ENCODE measurements at places on chromosomes 3 and 15.

GRCh38 chr15:72271221-72271620 is 1.1 kb downstream of the PARP6 start:
- DNase-seq = no peak

- DNase-seq = no peak
Observed at GRCh38 chr15:65175511-65175910, 9.6 kb downstream of the CLPX start.

DNA sequence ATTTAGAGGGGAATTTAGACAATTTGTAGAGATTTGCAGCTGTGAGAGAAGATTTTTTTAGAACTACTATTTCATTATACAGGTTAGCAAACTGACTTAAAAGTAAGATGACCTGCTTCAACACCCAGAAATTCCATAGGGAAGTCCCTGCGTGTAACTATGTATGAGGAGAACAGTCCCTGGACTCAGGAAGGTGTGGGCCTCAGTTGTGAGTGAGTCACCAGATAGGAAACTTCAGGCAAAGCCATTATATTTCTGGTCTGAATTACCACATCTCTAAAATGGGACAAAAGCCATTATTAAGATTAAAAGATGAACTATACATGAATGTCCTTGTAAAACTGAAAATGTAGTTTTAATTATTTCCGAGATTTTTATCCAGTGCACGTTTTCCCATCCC is 488.3 kb upstream of the GOLIM4 start:
- no peak for DNase-seq

DNA sequence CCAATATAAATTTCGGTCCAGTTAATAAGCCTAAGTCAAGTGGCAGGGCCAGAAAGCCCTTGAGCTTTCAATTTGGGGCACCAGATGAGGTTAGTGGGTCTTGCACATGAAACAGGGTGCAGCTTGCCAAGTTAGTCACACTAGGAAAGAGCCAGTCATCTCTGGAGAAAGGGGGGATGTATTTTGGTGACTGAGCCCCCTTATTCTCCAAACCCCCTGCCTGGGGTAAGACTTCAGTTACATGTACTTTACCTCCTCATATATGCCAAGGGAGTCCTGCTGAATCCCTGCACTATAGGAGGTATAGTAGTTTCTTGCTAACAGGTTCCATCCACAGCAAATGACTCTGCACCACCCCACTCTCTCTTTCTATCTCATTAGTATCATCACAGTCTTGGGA is 62.7 kb downstream of the TIGIT start:
- no peak for DNase-seq

DNA sequence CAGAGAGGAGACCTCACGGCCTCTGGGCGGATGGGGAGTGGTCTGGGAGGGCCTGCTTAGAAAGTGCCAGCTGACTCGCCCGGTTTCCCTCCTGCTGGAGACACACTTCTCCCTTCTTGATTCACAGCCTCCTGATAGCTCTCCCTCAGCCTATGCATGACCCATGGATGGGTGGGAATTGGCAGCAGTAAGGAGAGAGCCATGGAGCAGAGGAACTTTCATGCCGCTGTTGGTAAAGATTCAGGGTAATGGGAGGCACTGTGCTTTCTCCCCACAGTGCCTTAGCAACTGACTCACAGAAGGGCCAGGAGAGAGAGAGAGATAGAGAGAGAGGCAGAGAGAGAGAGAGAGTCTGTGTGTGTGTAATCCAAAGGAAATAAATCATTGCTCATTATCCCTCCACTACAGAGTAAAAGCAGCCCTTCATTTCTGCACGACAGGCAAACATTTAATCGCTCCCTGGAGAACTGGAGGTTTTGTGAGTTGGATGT is 82.8 kb downstream of the SEMA5B start:
- DNase-seq = no peak

GRCh38 chr3:151312972-151313371 is 3.6 kb downstream of the GPR87 start:
- no peak for DNase-seq

DNA sequence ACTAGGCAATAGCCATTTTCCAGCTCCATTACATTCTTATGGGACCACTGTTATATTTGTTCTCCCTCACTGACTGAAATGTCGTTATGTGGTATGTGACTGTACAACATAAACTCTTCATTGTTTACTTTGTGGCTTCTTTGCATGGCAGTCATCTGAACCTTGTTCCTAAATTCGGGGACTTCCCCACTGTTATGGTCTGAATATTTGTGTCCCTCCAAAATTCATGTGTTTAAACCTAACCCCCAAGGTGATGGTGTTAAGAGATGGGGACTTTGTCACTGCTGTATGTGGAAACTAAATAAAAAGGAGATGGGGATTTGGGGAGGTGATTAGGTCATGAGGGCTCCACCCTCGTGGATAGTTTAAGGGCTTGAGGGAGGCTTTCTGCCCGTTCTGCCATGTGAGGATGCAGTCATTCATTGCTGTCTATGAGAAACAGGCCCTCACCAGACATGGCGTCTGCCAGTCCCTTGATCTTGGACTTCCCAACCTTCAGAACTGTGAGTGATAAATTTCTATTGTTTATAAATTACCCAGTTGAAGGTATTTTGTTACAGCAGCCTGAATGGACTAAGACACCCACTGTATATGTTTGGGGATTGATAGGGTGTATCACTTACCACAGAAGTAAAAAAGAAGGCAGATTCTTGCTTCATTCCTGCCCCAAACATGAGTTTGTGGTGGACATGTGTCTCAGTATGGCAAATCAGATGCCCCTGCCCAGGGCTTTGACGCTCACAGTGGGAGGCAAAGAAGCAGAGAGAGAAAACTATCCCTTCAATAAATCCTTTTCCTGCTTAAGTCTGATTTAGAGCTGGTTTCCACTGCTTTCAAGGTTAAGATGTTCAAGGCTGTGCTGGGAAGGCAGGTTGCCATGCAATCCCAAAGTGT is 138.0 kb upstream of the UBE2E1 start:
- DNase-seq = no peak

DNA sequence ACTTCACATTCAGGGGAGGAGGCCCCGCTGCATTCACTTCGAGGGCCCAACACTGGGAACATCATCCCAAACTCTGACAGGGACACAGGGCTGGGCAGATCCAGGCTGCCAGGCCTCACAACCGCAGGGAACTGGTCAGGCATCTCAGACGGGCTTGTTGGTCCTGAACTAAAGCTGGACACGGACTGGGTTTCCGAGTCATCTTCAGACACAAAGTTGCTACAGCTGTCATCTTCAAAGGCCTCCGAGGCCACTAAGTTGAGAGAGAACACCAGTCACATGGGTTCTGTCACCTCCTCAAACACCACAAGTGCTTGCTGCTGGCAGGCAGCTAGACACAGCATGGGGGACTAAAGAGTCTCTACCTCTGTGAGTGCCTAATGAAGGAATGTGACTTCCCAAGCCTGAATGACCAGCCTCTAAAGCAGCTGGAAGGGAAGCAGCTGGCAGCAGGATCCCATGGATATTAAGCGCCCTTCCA is 50.9 kb downstream of the CAPN7 start:
- DNase-seq = no peak

GRCh38 chr3:71518089-71518488 is 65.4 kb downstream of the FOXP1 start:
- no peak for DNase-seq

DNA sequence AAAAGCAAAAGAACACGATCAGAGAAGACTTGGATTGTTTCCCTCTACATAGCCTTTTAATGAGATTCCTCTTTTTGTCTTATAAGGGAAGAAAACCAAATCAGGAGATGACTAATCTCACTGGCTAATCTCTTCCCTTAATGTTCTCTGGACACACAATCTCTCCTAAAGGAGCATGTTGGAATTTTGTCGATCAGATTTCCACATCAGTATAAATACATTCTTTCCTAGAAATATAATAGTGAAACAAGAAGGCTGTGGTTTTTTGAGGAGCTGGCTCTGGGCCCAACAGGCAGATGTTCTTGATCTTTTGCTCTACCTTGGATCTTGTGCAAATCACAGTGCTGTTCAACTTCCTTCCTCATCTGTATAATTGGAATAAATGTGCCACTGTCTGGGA is 94.0 kb downstream of the GTPBP8 start:
- DNase-seq = no peak

DNA sequence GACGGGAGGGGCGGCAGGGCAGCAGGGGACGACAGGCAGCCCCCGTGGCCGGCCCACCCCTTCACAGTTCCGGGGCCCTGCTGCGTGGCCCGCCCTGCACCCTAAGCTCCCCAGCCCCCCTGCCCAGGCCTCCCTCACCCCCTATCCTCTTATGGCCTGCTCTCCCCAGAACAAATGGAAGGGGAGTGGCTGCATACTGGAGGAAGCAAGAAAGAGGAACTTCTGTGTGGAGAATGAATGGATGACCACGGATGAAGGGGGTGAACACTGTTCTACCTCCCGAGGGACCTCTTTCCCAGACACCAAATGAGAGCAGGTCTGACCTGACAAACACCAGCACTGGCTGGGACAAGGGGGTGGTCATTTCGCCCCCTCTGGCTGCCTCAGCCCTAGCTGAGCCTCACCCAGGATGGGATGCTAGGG is 25.0 kb downstream of the SEC61A1 start:
- no peak for DNase-seq

GRCh38 chr3:142225885-142226215 is 465 bp upstream of the GK5 start:
- DNase-seq = no peak

- DNase-seq = no peak
Observed at GRCh38 chr3:130073582-130073981, 8.0 kb upstream of the ALG1L2 start.

GRCh38 chr15:82571722-82572222 is 31.5 kb upstream of the RPS17 start:
- no peak for DNase-seq

All from GM18507 (cell line).